RPMI7951 (cell line): ENCODE measurements at places on chromosomes 4 and X. TPM values are rescaled to one million over a fixed set of nuclear protein-coding genes. Genes with fewer than 3 reads are reported as not detected.

Gene CCDC160
- total RNA-seq: not detected in 2 replicates

Gene LONRF3
- 0.78 and 1.4 TPM in 2 replicates for total RNA-seq

Gene POU3F4
- not detected in 2 replicates for total RNA-seq

Gene CXCL9
- not detected in 2 replicates for total RNA-seq

Gene MAGEA3
- 93.5 and 116 TPM in 2 replicates for total RNA-seq

Gene CDS1
- total RNA-seq: 0.12 and 0.20 TPM in 2 replicates

Gene NPNT
- not detected in 2 replicates for total RNA-seq

Gene ATOH1
- not detected in 2 replicates for total RNA-seq

Gene EPGN
- total RNA-seq: 0.59 and 0.72 TPM in 2 replicates

Gene DUSP9
- 0.20 TPM in 1 of 2 replicates, not detected in the other for total RNA-seq

Gene GASK1B
- total RNA-seq: 0.98 and 1.2 TPM in 2 replicates
